ENCODE measurements at places on chromosomes 1 and 21.

DNA sequence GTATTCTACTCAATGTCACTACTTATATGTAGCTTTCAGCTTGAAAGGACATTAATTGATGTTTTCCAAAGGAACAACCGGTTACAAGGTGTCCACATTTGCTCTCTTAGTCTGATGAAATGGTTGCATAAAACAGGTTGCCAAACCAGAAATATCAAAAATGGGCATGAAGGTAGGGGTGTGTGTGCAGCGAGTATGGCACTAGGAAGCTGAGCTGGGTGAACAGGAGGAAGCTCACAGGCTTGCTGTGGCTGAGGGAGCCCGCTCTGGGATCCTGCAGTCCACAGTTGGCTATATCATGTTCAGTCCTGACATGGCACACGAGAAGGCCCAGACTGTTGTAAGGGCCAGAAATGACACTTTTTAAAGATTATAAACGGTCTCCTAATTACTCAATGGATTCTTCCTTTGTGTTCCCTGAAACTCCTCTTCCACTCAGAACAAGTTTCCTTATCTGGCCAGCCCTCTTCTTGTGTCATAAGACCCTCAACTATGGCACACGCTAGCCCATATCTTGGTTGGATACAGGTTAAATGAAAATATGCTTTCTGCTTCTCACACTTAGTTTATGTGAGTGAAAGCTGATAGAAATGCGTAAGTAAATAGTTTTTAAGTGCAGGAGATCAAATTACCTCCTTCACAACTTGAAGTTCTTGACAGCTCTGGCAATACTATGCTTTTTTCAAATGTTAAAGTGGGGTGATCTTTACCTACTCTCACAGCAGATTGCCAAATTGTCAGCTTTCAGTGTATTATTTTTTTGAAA lies 201.5 kb downstream of the LMO4 start:
- DNase-seq: no peak

DNA sequence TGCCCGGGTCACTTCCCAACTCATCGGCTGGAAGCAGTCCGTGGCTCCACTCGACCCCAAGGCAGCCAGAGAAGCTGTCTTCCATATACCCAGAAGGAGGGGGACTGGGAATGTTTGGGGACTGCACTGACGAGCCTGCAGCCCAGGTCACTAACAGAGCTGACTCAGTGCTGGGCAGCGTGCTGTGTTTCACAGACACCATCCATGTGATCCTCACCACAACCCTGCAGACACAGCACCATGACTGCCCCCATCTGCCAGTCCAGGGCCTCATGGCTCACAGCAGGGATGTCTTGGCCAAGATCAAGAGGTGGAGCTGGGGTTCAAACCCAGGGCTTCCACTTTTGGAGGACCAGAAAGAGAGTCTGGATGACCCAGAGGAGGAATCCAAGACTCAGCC lies 67.9 kb downstream of the KLHDC7A start:
- DNase-seq: no peak

- no peak for DNase-seq
Measured at GRCh38 chr1:31934706-31935629, 3.2 kb downstream of the PTP4A2 start.

- DNase-seq: no peak
Measured at GRCh38 chr21:31798842-31799704, 67.2 kb upstream of the SCAF4 start.

DNA sequence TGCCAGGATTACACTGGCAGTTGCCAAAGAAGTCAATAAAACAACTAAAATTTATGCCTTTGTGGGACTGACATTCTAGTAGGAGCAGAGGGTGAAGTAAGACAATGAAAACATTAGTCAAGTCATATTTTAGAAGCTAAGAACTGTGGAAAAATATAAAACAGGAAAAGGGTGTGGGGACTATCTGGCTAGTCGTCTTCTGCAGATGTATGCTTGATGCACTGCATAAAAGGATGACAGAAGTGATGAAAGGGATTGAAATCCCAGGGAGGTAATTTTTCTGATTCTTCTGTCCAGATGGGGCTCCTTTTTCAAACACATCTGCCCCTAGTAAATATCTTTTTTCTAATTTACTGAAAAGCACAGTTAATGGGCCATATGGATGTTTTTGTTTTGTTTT lies 706.3 kb downstream of the ADGRL2 start:
- DNase-seq: no peak

DNA sequence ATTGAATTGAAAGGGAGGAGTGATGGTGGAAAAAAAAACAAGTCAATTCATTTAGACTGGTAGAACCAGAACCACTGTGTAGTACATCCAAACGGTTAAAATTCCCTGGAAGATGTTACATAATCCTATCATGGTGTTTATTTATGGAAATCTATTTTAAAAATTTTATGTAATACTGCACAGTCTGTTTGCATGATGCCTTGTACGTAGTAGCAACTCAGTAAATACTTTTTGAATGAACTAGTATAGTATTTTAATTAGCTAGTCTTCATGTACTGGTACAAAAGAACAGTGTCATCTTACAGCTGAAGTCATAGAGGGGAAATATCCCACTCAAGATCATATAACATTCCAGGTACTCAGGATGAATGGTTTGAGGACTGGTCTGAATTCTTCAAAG lies 27.0 kb upstream of the IER5 start:
- no peak for DNase-seq

DNA sequence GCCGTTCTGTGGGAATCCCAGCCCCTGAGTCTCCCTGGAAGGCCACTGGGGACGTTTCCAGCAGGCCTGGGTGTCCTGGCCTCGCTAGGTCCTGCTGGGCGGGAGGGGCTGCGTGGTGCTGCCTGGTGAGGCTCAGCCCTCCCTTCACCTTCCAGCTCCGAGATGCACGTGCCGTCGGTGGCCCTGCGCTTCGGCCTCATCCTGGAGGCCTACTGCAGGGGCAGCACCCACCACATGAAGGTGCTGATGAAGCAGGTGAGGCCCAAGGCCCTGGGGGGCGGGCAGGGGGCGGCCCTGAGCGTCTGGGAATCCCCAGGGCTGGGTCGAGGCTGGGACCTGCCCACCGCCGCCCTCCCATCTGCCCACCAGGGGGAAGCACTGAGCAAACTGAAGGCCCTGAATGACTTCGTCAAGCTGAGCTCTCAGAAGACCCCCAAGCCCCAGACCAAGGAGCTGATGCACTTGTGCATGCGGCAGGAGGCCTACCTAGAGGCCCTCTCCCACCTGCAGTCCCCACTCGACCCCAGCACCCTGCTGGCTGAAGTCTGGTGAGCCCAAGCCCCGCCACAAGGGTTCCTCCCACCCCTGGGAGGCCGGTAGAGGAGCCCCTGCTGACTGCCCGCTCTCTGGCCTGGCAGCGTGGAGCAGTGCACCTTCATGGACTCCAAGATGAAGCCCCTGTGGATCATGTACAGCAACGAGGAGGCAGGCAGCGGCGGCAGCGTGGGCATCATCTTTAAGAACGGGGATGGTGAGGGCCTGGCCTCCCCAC lies 70.3 kb downstream of the PIK3CD start:
- peak; percentile 88 for DNase-seq

GRCh38 chr21:32768530-32768929 lies 3.0 kb downstream of the PAXBP1 start:
- DNase-seq: no peak

DNA sequence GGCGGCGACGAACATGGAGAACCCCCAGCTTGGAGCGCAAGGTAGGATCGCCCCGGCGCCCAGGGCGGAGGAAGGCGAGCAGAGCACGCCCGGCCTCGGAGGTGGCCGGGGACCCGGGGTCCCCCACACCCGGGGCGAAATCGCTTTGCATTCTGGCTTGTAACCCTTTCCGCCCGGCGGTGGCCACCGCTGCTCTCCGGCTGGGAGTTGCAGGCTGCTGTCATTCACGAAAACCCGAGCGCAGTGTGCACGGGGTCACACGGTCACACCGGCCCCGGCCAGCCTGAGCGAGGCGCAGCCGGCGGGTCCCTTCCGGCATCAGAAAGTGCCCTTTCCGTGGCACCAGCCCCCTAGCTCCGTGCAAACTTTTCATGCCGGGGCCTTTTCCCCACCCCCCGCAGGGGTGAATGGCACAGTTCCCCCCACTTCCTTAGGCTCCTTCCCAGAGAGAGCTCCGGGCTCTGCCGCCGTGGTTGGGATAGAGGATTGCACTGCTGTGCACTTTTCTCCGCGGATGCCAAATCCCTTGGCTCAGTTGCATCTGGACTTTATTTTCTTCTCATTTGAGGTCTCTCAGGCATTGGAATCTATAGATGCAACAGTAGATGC lies 802 bp downstream of the KAZN start:
- DNase-seq: peak; percentile 80

GRCh38 chr1:193685986-193686385 lies 499.6 kb upstream of the B3GALT2 start:
- DNase-seq: no peak

DNA sequence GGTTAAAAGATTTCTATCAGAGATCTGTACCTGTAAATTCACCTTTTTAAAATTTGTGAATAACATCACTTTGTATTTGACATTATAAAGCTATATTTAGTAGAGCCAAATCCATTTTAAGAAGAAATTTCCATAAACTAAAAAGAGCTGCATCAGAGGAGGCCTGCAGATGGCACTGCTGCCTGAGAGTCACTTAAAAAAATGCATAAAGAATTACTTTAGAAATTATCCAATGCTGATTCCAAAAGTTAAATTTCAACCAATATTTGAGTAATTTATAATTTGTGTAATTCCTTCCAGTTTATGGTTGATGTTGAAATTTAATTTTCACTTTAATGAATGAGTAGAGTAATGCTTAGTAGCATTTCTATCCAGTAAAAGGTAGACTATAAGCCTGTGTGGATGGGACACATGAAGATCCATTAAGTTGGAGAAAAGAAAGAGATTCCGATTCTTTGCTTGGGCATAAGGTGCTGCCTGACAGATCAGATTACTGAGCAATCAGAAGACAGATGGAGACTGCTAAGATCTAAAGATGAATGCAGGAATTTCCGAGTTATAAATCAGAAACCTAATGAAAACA lies 20.7 kb upstream of the RPE65 start:
- DNase-seq: no peak

DNA sequence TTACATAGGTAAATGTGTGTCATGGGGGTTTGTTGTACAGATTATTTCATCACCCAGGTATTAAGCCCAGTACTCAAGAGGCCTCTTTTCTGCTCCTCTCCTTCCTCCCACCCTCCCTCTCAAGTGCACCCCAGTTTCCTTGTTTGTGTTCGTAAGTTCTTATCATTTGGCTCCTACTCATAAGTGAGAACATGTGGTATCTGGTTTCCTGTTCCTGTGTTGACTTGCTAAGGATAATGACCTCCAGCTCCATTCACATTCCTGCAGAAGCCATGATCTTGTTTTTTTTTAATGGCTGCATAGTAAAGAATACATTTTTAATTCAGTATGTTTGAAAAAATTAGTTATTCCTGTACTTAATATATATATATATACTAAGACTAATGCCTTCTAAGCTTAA lies 107.7 kb downstream of the CLDN17 start:
- DNase-seq: no peak

DNA sequence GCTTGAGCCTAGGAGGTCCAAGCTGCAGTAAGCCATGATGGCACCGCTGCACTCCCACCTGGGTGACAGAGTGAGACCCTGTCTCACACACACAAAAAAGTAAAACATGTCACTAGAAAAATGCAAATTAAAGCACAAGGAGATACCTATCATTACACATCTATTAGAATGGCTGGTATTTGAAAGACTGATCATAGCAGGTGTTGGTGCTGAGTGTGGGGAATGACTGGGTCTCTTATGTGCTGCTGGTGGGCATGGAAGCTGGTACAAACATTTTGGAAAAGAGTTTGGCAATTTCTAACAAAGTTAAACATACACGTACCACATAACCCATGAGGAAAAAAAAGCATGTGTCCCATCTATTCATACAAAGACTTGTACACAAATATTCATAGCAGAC lies 142.1 kb upstream of the ZBTB40 start:
- no peak for DNase-seq

DNA sequence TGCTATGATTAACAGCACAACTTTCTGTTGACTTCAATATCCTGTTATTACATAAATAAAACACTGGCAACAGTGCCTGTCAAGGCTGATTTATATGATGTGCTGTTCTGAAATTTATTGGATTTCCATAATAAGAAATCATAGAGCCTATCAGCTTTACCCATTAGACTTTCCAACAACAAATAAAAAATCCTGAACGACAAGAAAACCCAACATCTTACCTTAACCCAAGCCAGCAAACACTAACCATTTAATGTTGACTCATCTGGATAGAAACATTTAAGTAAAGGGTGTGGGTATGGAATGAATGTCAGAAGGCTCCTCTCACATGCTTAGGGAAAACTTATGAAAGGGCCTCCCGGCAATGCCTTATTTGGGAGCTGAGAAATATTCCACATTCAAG lies 165.1 kb downstream of the SLC45A1 start:
- DNase-seq: no peak

GRCh38 chr1:980137-980571 lies 1.7 kb downstream of the PERM1 start:
- DNase-seq: no peak

DNA sequence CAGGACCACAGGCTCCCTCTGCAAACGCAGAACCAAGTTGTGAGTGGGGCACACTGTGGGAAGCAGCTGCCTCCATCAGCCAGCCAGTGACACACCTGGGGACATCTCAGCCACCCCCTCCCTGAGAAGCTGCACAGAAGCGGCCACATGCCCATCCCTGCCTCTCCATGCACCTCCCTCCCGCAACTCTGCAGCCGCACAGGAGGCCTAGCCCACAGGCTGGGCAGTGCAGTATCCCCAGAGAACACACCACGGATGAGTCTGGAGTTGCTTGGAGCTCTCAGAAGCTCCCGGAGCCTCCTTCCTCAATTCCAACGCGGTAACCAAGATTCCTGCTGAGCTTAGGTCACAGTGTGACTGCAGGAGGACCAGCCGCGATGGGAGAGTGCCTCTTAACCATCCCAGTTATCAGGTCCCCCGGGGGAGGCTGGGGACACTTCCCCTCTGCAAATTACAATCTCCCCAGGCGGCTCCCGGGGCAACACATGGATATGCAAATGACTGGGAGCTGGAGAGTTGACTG lies 1.2 kb upstream of the WNT3A start:
- DNase-seq: peak; percentile 51

GRCh38 chr1:179955287-179955680 lies 674 bp downstream of the CEP350 start:
- no peak for DNase-seq

DNA sequence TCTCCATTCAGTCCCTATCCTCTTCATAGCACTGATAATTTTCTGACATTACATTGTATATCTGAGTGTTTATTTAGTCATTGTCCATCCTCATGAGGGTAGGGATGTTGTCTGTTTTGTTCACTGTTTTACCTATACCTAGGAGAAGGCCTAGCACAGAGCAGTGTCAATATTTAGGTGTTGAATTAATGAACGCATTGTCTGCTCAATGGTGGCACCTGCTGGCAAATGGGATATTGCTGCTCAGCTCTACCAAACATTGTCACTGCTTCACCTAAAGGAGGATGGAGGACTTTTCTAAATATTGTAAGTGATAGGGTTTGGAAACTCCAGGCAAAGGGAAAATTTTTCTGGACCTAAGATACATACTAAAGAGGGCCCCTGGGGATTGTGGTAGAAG lies 243.9 kb downstream of the RRAGC start:
- no peak for DNase-seq
